Activated CD4-positive, alpha-beta T cell treated with anti-CD3 and anti-CD28 coated beads, Interleukin-2, amount 50 U/mL, for 1 hour (primary cell): ENCODE measurements at places on chromosomes 1 and 21.

GRCh38 chr1:228438266-228438665, 21.6 kb upstream of the TRIM17 start:
- no peak for DNase-seq

DNA sequence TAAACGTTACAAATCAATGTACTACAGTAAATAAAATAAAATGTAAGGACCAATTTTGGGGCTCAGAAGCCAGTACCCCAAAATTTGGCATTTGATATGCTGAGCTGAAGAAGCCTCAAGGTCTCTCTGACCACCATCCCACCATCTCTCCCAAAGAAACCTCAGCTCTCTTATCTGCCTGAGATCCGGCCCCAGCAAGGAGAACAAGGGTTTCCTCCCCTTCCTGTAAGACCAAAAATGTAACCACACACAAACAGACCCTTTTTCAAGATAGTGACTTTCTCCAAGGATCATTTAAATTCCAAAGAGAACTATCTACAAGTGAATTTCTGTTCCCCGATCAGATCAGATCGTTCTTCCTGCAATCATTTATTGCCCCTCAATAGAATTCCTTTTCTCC, 68.1 kb upstream of the SLC45A1 start:
- no peak for DNase-seq

DNA sequence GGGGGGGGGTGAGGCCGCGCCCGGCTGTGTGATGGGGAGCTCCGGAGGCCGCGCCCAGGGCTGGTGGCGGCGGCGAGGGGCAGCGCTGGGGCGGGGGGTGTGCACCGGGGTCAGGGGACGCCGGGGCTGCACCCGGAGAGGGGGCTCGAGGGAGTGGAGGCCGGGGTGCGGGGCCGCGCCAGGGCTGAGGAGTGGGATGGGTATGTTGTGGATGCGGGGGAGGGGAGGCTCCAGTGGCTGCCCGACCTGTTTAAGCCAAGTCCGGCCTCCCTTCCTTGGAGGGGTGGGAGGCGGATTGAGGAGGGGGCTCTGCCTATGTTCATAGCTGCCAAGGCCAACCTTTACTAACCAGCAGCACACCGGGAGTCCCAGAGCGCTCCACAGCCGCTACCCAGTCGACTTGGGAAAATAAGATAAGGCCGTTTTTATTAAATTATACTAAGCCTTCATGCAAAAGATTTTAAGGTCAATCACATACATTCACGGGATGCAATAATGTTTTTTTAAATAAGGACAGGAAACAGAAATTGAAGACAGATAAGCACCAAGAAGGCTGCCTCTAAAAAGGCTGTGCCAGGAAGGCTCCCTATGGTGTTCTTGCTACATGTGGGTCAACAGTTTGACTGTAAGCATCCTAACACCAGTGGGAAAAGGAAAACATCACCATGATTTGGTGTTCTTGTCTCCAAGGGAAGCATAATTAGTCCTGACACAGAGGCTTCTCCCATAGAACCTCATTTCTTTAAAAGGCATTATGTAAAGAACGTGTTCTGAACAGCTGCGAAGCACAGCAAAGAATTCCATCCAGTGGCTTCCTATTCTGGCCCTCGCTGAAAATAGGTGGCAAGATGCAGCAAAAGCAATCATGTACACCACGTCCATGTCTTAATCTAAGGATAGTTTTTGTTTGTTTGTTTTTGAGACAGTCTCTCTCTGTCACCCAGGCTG, 626 bp upstream of the HLCS start:
- no peak for DNase-seq

GRCh38 chr1:178518894-178519293, 6.0 kb downstream of the TEX35 start:
- DNase-seq: no peak

GRCh38 chr1:100358210-100358609, 5.9 kb downstream of the CDC14A start:
- no peak for DNase-seq

GRCh38 chr1:221138516-221138915, 259.3 kb downstream of the HLX start:
- DNase-seq: no peak

- no peak for DNase-seq
Observed at GRCh38 chr1:226702318-226702956, 36.6 kb downstream of the ITPKB start.

DNA sequence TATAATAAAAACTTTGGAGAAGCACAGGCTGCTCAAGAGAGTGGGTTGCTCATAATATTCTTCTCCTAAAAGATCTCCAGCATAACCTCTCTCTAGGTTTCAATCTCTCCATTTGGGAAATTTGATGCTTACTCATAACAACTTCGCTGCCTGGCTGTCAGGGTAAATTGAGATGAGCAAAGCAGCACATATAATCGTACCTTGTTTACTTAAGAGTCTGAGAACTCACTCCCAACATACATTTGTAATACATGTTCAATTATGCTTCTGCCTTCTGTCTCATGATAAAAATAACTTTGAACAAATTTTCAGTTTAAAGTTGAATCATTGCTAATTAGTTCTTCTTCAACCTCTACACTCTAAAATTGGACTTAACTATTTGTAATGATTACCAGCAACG, 68.9 kb downstream of the DUSP10 start:
- no peak for DNase-seq

- no peak for DNase-seq
Observed at GRCh38 chr1:31781756-31782371, 17.7 kb upstream of the ADGRB2 start.

DNA sequence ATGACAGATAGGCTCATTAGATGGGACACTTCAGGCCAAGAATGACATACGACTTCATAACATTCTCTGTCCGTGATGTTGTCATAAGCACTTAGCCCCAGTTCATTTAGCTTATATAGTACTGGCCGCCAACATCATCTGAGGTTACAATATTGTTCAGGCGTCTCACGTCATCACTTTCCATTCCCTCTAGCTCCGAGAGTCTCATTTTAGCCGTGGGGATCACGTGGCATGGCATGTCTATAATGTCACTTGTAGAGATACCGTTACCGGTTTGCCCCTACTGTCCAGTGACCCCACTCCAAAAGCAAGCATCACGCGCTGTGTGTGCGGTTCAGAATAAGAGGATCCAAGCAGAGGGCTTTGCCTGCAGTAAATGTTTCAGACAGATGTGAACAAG, 34.6 kb upstream of the HEATR1 start:
- DNase-seq: no peak

- no peak for DNase-seq
Observed at GRCh38 chr1:82947278-82947677, 1051.7 kb downstream of the TTLL7 start.

- peak; percentile 18 for DNase-seq
Observed at GRCh38 chr1:214123061-214123784, 135.4 kb downstream of the PROX1 start.

- DNase-seq: no peak
Observed at GRCh38 chr1:16922885-16923431, 1.2 kb downstream of the CROCC start.

DNA sequence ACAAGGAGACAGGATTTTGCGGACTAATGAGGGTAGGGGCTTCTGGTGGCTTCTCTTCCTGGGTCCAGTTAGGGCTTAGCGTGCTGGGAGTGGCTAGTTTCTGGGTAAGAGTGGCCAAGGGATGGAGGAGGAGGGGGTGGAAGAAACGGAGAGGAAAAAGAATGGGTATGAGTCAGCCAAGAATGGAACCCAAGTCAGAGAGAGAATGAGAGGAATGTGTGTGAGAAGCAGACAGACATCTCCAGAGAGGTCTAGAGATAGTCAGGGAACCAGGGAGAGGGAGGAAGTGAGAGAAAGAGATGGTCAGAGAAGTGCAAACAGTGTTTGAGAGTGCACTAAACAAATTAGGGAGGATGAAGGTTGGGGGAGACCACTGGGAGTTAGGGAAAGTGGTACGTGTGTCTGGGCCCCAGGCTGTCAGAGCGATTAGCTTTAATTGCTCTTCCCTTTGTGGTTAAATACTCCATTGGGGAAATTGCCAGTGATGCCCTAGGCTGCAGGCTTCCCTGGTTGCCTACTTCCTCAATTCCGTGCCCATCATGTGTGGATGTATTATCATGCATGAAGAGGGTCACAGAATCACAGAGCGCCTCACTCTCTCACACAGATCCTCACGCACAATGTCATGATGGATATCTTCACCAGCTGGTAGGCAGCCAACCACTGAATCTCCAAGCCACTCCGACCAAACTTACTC, 1.4 kb downstream of the PEA15 start:
- no peak for DNase-seq

DNA sequence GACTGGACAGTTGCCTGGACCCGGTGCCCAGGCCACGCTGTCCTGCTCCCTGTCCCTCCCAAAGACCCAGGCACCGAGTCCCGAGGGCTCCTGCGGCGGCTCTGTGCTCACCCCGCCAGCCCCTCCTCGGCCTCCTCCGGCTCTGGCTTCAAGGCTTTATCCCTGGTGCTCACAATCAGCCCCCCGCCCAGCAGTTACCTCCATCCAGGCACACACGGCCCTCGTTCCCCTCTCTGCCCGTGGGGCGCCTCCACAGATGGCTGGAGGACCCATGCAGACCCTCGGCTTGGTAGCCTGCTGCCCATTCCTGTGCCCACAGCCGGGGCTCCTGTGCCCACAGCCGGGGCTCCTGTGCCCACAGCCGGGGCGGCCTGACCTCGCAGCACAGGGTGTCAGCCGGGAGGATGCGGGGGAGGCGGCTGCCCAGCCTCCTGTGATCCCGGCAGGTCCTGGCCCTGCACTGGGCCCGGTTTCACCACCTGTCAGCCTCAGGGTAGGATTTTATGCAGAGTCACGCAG, 52.3 kb upstream of the COL18A1 start:
- DNase-seq: no peak

DNA sequence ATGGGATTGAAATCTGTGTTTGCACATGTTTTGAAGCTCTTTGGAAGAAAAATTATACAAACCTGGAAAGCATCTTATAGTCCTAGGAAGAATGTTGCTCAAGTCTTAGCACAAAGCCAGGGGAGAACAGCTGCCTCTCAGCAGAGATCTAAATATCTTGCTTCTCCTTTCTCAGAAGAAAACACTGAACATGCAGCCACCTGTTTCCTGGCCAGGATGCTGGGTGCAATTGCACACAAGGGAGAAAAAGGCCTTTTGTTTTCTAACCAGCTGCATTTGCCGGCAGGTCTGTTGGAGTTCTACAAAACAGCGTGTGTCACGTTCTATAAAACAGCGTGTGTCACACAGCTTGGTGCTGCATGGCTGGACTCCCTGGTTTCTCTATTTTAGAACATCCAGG, 259.6 kb upstream of the PLD5 start:
- DNase-seq: no peak

GRCh38 chr1:200971428-200971903, 52.0 kb downstream of the KIF21B start:
- no peak for DNase-seq

DNA sequence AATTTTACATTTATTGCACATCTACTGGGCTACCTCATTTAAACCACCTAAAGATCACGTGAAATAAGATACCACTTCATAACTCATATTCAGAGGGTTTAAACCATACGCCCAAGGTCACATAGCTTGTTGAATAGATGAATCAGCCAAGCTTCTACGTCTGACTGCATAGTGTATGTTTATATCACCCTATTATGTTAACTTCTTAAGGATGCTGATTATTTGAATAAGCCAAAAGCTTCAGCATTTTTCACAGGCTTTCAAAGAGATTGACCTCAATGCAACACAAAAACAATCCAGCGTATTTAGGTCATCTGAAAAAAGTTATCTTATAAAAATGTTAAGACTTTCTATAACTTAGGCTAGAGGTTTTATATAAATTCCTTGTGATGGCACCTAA, 373.8 kb downstream of the TGFB2 start:
- no peak for DNase-seq

DNA sequence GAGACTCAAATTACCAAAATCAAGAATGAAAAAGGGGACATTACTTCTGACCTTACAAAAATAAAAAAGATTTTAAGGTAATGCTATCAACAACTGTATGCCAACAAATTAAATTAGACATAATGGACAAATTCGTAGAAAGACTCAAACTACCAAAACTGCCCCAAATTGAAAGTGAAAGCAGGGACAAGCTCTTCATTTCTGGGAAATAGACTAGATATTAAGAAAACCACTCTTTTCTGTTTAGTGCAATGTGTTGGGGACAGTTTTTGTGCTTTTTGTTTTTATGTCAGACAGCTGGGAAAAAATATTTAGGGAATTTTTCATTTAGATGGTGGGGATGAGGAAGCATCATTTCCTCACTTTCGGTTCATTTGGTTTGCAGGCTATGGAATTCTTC, 4.9 kb upstream of the GBP1 start:
- DNase-seq: no peak

DNA sequence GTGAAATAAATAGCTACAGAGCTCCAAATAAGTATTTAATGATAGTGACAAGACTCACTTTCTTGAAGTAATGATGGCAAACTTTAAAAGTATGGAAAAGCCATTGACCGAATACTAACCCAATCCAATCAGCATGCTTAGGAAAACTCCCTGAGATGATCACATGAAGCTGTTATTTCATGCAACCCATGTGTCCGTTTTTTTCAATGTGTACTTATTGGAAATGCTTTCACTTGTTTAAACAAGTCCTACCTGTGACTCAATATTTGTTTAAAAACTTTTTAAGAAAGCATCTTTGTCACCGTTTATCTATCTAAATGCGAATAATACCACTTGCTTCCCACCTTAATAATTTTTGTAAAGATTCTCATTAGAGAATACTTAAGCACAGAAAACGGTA, 185.8 kb downstream of the NRIP1 start:
- no peak for DNase-seq

DNA sequence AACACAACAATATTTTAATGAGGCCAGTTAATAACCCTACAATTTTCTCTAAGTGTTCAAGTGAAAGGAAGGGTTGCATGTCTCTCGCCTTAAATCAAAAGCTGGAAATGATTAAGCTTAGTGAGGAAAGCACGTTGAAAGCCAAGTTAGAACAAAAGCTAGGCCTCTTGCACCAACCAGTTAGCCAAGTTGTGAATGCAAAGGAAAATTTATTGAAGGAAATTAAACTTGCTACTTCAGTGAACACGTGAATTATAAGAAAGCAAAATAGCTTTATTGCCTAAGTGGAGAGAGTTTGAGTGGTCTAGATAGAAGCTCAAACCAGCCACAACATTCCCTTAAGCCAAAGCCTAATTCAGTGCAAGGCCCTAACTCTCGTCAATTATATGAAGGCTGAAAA, 135.6 kb downstream of the DUSP10 start:
- no peak for DNase-seq

DNA sequence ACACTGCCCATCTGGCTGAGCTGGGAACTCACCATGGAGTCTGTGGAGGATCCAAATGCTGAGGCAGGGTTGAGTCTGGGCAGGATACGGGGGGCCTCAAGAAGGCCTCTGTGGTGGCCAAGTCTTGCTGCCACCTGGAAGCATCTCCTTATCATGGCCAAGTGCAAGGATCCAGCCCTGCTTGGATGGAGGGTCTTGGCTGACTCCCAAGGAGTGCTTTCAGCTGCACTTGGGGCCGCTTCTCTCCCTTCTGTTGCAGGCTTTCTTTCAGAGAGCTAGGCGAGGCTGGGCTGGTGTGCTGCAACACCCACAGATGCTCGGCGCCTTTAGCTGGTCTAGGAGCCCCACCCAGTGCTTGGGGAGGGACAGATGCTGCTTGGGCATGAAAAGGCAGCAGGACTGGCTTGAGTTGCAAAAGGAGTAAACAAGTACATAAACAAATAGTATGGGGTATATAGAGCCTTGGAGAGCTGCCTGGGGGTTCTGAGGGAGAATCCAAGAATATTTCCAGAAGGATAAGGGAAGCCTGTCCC, at the start of gene THEM5:
Gene THEM5 (minus strand): TSS at position 302 of the 533 bp plus-strand sequence. CDS start 147 bp downstream, at position 155.
- DNase-seq: no peak

GRCh38 chr21:34889320-34889675, 159.8 kb downstream of the RUNX1 start:
- DNase-seq: peak; percentile 58
